ENCODE measurements at places on chromosomes 6 and 20.

DNA sequence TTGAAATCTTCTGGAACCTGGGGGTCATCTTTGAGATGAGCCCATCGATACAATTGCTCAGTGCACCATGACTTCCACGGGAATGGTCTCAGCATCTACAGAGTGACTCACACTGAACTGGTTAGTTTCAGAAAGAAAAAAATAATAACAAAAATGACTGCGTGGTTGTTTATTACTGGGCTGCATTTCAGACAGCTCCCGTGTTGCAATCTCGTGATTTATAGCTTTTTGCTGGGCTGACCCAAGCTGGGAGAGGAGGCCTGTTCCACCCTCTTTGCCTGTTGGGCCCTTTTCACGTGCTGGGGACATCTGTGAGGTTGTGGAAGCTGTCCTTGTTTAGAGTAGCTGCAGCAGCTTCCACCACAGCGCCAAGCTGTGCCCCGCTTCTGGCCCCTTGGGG, 225.5 kb downstream of the BMP7 start:
- no peak for DNase-seq

DNA sequence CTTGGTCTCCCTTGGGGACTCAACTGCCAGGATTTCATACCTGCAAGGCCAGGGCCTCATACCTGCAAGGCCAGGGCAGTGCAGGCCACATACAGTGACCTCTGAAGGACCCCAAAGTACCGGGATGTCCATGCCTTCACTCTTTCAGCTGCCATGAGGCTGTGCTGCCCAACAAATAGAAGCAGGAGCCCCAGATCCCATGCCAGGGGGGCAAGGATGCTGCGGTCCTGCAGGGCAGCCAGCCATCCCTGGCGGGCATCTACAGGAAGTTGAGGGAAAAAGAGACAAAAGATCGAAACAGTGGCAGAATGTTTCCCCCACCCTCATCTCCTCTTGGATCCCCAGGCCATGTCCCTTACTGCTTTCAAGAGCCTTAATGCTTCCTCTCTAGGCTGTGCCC, 799 bp downstream of the NRM start:
- no peak for DNase-seq

- peak; percentile 38 for DNase-seq
Measured at GRCh38 chr6:35181308-35181932, 32.3 kb upstream of the SCUBE3 start.

DNA sequence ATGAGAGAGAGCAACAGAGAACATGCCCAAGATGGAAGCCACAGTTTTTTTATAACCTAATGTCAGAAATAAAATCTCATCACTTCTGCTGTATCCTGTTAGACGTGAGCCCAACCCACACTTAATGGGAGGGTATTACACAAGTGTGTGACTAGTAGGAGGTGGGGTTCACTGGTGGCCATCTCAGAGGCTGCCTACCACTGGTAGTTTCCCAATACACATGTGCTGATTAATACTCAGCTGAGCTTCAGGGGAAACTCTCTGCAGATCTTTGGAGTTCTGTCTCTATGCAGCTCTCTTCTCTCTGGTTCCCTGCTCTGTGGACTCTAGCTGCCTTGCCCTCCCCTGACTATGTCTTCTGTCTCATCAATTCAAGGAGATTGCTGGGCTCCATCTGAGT, 35.7 kb downstream of the CNBD2 start:
- no peak for DNase-seq

DNA sequence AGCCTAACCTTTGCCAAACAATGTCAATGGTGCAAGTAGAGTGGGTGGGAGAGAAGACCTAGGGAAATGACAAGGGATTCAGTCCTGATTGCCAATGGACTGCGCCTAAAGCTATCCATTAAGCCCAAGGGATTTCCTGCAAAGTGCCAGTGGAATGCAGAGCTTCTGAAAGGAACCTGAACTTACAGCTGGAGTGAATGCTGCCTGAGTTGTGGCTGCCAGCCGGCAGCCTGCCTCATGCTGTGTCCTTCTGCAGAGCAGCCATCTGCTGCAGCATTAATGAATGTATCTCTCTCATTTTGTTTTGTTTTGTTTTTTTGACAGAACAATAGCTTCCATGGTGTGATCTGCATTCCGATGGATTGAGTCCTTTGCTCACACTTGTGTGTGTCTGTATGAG, 44.7 kb downstream of the SLC35F1 start:
- DNase-seq: no peak

DNA sequence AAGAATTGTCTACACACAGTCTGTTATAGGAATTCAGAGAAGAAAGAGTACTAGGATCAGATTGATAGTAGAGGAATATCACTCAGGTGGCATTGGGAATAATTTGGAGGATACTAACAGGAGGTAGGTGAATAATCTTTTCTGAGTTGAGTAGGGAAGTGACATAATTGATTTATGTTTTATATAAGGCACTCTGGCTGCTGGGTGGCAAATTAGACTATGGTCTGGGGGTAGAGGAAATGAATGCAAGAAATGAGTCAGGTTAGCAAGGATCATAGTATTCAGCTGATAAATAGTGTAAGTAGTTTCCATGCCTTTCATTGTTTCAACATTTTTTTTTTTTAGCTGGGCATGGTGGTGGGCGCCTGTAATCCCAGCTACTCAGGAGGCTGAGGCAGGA, 113.3 kb downstream of the CDKAL1 start:
- DNase-seq: no peak

- no peak for DNase-seq
Measured at GRCh38 chr20:57653546-57653900, 33.3 kb upstream of the ZBP1 start.

GRCh38 chr6:36662827-36663256, 15.7 kb upstream of the CDKN1A start:
- no peak for DNase-seq

DNA sequence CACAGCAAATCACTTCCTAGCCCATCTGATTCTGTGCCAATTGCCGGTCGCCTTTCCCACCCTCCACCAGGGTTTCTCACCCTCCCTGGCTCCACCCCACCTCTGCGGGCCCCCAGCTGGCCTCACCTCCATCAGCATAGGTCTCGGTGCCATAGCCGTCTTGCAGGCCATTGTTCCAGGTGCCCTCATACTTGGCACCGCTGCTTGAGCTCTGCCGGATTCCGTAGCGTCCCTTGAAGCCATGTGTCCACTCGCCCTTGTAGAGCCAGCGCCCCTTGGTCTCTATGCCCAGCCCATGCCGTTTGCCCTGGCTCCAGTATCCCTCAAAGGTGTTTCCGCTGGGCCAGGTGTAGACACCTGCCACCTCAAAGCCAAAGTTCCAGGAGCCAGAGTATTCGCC, 787 bp downstream of the JPH2 start:
- no peak for DNase-seq

GRCh38 chr6:46819561-46819960, 26.4 kb downstream of the MEP1A start:
- DNase-seq: no peak

DNA sequence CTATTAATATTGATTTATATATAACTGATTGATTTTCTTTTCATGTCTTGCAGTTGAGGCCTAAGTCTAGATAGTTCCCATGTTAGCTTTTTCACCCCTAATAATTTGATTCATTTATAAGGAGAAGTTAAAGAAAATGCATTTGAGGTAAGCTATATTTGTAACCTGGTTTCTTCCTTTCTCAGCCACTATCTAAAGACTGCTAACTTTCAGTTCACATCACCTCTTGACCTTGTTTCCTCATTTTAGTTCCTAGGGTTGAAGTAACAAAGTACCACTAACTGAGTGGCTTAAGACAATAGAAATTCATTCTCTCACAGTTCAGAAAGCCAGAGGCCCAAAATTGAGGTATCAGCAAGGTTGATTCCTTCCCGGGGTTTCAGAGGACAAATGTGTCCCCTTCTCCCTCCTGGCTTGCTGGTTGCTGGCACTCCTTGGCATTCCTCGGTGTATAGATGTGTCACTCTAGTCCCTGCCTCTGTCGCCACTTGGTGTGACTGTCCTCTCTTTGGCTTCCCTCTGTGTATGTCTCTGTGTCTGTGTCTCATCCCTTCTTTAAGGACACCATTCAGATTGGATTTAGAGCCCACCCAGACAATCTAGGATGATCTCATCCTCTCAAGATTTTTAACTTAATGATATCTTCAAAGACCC, 55.9 kb upstream of the C20orf144 start:
- DNase-seq: no peak

DNA sequence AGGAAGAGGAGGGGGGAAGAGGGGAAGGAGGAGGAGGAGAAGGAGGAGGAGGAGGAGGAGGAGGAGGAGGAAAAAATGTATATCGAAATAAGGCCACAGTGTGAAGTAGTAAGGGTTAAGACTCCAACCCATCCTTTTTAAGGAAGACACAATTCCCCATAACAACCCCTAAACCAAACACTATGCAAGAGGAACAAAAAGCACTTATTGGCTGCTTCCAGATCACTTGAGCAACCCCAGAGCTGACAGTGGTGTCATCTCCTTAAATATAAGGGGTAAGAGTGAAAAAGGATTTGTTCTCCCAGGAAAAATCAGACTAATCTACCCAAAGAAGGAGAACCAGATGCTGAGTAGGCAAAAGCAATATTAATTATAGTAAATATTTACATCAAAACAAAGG, 169.1 kb upstream of the SASH1 start:
- DNase-seq: no peak

- DNase-seq: peak; percentile 11
Measured at GRCh38 chr6:151796842-151797530, 10.5 kb upstream of the ESR1 start.

GRCh38 chr6:84072442-84072997, 38.9 kb downstream of the MRAP2 start:
- no peak for DNase-seq

GRCh38 chr20:20498076-20498861, 130.4 kb downstream of the INSM1 start:
- no peak for DNase-seq

- DNase-seq: no peak
Measured at GRCh38 chr6:6461138-6461537, 127.4 kb upstream of the LY86 start.
